Mucosa of descending colon (tissue), 3 donors: ENCODE measurements at places on chromosomes 1 and 21. TPM values are rescaled to one million over a fixed set of nuclear protein-coding genes. Genes with fewer than 3 reads are reported as not detected.

GRCh38 chr1:239058190-239058589 is 328.2 kb upstream of the CHRM3 start:
- no peak for DNase-seq

SLC2A5 gene
- total RNA-seq: 7.8 TPM

SELL gene
- 2.5 TPM for total RNA-seq

DNA sequence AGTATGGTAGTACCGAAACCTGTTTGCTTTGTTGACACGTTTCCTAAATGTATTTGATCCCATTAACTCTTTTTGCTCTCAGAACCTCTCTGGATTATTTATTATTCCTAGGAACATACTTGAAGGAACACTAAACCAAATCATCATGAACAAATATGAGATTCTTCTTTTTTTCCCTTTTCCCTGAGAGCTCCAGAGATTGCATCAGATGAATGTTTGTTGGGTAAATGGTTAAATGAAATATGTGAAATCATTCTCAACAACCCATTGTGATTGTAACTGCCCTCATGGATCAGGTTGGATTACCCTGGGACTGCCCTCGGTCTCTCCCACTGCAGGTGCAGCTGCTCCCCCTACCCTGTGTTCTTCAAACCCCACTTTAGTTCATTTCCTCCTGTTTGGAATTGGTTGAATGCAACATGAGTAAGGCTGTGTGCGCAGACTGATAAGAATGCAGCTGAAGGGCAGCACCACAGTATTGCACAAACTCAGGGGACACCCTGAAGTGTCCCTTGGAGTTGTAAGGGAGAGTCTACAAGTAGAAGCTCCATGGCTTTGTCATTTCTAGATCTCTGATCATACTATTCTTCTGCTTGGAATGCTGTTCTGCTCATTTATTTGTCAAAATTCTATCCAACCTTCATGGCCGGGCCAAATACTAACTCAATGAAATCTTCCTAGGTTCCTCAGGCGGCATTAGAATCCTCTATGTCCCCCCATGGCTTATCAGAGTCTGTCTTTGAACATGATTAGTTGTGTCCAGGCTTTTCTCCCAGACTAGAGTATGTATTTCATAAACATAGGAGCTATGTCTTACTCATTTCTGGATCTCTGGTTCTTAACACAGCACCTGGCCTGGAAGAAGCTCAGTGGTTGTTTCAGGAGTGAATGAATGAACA is 47.1 kb upstream of the NEK2 start:
- no peak for DNase-seq

NHLH2 gene
- not detected for total RNA-seq

B3GALT2 gene
- total RNA-seq: 1.5 TPM

- no peak for DNase-seq
Observed at GRCh38 chr1:68036946-68037345, 13.5 kb downstream of the DIRAS3 start.

DNA sequence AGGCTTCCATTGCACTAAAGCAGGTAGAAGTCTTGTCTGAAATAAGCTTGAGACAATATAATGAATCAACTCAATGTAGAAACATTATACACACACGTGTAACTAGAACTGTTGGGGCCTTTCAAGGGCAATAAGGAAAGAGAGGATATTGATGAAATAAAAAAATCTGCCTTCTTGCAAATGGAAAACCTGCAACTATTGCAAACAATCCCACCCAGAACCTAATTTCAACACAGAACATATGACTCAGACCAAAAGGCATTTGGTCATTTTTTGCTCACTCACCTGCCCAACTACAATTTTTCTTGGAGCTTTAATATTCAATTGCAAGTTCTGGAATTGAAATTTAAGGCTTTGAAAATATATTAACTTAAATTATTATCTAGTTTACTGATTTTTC is 900.1 kb downstream of the TTLL7 start:
- DNase-seq: no peak

APCS gene
- total RNA-seq: not detected

GRCh38 chr21:40678681-40679284 is 168.2 kb downstream of the DSCAM start:
- no peak for DNase-seq

GRCh38 chr1:64263856-64264255 is 60.4 kb downstream of the UBE2U start:
- DNase-seq: no peak

GRCh38 chr1:36367066-36367465 is 18.7 kb downstream of the STK40 start:
- DNase-seq: no peak

DNA sequence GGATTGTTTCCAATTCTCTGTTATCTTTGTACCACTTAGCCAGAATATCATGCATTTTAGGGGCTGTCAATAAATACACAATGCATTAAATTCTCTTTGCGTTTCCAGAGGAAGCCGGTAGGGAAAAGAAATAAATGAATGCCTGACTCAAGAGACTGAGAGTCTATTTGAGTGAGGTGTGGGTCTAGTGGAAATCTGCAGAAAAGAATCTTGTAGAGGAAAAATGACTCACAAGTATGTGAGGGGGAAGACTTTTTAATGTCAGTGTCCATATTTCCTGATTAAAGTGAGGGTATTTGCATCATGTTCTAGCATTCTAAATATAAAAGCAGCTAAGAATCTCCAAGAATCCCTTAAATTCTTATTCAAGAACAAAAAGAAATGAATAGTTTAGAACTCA is 271.1 kb downstream of the PTPRC start:
- no peak for DNase-seq

GRCh38 chr1:235883261-235883927 is 16.7 kb upstream of the LYST start:
- peak; percentile 66 for DNase-seq
